ENCODE measurements at places on chromosomes 6 and 20.

DNA sequence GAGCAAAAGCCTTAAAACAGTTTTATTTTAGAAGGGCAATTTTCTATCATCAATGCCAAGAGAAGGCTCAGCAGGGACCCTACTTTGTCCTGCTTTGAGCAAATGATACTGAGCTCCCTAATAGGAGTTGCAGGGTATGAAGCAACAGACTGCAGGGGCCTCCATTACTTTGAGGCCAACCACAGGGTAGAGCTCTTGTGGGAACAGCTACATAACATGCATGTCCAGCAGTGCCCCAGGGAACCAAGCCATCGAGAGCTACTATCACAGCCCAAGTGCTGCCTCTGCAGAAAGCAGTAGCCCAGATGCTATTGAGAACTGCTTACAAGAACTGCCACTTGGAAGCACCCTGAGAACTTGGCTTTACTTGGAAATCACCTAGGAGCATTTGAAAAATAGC is 222.1 kb downstream of the LAMA2 start:
- no peak for DNase-seq

- DNase-seq: no peak
Measured at GRCh38 chr6:165805636-165806035, 142.6 kb upstream of the PDE10A start.

DNA sequence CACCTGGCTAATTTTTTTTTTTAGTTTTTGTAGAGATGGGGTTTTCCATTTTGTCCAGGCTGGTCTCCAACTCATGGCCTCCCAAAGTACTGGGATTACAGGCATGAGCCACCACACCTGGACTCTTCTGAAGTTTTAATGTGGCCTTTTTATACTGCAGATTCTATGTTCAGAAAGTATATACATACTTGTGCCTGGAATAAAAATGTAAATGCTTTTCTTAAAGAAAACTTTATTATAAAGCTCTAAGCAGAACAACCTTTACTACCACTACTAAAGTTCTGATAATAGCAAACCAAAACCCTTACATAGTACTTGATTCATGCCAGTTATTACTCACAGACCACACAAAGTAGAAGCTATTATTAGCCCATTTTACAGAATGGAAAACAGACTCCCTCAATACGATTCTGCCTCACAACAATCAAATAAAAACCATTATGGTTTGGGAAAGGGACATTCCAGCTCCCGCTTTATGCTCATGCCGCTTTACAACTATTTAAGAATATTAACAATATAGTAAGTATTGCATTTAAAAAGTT is 5.3 kb downstream of the PHIP start:
- peak; percentile 26 for DNase-seq

GRCh38 chr6:69305456-69305855 is 491.4 kb downstream of the LMBRD1 start:
- no peak for DNase-seq

GRCh38 chr20:45833883-45834796 is 541 bp downstream of the SNX21 start:
- peak; percentile 86 for DNase-seq

- DNase-seq: no peak
Measured at GRCh38 chr6:163797296-163797845, 382.9 kb downstream of the QKI start.

- no peak for DNase-seq
Measured at GRCh38 chr6:13351271-13351670, 22.9 kb upstream of the TBC1D7 start.

GRCh38 chr6:85015396-85015990 is 251.1 kb upstream of the TBX18 start:
- DNase-seq: no peak

DNA sequence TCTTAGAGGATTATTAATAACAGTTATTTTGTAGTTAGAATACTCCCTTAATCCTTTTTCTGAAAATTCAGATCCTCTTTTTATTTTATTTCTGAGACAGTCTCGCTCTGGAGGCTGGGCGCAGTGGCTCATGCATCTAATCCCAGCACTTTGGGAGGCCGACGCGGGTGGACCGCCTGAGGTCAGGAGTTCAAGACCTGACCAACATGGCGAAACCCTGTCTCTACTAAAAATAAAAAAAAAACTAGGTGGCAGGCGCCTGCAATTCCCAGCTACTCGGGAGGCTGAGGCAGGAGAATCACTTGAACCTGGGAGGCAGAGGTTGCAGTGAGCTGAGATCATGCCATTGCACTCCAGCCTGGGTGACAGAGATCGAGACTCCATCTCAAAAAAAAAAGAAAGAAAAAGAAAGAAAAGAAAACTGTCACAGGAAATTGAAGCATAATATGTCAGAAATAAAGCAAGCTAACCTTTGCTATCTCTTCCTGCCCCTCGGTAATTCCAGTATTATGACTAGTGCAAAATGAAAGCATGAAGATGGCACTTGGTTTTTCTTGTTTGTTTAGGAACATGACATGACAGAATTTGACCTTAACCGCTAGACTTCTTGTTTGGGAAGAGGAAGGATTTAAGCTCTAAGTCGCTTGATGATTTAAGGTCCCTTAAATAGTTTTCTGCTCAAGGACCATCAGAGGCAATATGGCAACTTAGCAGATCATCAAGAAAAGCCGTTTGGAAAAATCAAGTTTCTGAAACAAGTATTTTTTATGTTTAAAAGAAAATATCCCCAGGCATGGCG is 1.8 kb upstream of the RBM39 start:
- DNase-seq: no peak

DNA sequence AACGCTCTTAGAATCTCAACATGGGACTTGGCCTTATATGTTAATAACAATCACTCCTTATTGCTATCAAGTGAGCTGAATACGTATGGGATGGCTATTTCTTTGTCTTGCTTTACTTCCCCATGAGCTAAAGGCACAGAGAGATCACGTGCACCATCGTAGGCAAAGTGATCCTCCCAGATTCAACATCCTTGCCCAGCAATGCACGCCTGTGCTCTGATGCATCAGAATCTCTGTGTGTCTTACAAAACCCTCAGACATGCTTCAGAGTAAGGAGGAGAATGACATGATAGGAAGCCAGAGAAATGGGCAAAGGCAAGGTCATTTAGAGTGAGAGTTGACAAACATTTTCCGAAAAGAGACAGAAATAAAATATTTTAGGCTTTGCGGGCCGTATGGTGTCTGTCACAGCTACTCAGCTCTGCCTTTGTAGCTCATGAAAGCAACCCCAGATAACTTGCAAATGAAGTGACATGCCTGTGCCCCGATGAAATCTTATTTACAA is 277.6 kb upstream of the CDH4 start:
- DNase-seq: no peak

DNA sequence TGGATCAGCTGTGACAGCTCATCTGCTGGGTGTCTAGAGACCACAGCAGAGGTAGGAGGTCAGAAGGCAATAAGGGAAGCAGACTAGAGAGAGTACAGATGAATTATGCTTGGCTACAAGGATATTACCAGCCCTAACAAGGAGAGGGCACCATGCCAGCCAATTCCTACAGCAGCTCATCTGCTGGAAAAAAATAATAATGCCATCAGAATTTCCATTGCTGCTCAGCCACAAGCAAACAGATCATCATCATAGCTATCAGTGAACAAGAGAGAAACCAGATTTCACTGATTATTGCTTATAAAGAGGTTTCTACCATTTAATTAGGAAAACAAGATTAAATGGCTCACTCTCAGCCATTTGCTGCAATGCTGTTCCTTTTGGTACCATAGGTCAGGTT is 66.5 kb downstream of the PSMG4 start:
- DNase-seq: no peak

GRCh38 chr20:62818592-62819493 is 2.0 kb downstream of the COL9A3 start:
- no peak for DNase-seq

GRCh38 chr6:21075986-21076385 is 517.6 kb upstream of the SOX4 start:
- no peak for DNase-seq

- no peak for DNase-seq
Measured at GRCh38 chr6:36697481-36697903, at the start of gene RAB44. Gene RAB44, plus strand, starts transcription at chr6:36697826. Its CDS starts 6,410 bp downstream, at chr6:36704236.

DNA sequence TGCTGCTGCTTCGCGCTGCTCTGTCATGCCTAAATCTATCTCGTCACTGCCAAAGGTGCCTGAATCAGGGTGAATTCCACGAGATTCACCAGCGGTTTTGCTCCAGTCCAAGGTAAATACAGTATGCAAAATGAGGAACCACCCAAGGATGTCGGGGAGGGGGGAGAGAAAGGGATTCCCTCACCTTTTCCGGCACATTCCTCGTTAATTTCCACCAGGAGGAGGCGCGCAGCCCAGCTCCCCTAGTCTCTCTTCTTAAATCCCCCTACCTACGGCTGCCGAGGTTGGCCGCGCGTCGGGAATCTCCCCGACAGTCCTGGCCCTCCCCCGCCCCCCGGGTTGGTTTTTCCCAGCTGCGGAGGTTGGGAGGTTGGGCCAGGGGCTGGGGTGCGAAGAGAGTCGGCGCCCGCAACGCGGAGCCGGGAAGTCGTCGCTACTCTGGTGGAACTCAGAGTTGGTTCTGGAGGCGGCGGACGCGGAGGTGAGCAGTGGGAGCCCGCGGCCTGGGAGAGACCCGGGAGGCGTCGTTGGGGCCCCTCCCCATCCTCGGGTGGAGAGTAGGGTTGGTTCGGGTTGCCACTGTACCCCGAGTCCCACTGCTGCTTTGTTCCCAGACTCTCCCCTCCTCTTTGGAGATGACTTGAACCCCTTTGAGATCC is at the start of gene TPBG:
Gene TPBG (plus strand): TSS at position 390 of the 659 bp plus-strand sequence. CDS start 1,145 bp downstream, outside the sequence.
- peak; percentile 42 for DNase-seq

GRCh38 chr6:64520050-64520449 is 884.4 kb downstream of the PHF3 start:
- peak; percentile 24 for DNase-seq

- no peak for DNase-seq
Measured at GRCh38 chr20:34988191-34988540, 32.5 kb downstream of the MYH7B start.

- DNase-seq: peak; percentile 61
Measured at GRCh38 chr6:41488433-41489119, 57.6 kb upstream of the FOXP4 start.

DNA sequence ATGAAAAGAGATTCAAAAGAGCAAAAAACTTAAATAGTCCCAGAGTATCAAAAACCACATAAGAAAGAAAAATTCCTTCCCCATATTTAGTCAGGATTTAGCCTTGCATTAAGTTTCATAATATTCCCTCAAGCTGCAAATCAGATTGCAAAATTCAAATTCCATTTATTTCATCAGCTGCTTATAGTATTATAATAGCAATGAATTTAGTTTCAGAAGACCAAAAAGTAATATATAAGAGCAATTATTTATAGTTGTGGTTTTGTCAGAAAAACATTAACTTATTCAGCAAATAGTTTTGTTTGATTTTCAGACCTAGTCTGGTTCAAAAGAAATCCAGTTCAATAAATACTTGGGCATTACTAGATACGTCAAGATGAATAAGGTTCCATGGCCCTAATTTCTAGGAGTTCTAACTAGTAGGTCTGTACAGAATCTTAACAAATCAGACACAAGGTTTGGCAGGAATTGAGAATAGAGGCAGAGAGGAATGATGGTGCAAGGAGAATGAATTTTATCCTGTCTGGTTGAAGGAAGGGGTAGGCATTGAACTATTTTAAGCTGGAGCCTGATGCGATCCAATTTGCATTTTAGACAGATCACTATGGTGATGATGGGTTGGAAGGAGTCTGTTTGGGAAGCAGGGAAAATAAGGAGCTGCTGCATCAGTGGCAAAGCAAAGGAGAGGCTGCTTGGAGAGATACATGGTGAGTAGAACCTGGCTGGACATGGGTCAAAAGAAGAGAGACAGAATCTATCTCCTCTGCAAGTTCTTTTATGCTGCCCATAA is 163.9 kb upstream of the STXBP5 start:
- DNase-seq: no peak

- no peak for DNase-seq
Measured at GRCh38 chr6:70819646-70820045, 137.2 kb downstream of the B3GAT2 start.

DNA sequence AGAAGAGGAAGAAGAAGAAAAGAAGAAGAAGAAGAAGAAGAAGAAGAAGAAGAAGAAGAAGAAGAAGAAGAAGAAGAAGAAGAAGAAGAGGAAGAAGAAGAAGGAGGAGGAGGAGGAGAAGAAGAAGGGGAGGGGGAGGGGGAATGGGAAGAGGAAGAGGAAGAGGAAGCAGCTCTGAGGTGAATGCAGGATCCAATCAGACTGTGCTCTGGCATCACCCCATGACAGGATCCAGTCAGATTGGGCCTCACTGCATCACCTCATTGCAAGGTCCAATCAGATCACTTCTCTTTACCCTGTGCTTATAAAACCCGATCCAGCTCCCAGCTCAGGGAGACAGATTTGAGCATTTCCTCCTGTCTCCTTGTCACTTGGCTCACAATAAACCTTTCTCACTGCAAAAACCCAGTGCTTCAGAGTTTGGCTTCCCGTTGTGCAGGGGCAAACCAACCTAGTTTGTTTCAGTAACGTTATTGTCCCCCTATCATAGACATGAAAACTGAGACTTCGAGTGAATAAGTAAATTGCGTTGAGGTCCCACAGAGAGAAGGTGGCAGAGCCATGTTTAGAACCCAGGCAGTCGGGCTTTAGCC is 28.6 kb upstream of the YWHAB start:
- DNase-seq: no peak

DNA sequence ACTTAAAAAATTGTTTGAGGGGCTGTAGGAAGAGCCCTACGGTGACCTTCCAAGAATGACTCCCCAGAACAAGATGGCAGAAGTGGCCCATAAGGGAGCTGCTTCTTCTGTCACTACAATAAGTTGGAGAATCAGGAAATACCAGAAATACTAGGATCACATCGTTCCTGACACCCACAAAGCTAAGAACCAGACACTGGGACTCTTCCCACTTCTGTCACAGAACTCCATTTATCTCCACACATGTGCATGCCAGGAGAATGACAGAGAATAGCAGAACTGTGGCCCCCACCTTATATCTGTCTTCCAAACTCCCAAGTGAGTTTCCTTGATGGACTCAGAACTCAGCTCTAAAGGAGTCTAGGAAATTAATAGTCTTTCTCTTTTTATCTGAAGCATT is 54.6 kb upstream of the UBR2 start:
- no peak for DNase-seq

- DNase-seq: no peak
Measured at GRCh38 chr6:43335469-43335868, 26.8 kb upstream of the CRIP3 start.

DNA sequence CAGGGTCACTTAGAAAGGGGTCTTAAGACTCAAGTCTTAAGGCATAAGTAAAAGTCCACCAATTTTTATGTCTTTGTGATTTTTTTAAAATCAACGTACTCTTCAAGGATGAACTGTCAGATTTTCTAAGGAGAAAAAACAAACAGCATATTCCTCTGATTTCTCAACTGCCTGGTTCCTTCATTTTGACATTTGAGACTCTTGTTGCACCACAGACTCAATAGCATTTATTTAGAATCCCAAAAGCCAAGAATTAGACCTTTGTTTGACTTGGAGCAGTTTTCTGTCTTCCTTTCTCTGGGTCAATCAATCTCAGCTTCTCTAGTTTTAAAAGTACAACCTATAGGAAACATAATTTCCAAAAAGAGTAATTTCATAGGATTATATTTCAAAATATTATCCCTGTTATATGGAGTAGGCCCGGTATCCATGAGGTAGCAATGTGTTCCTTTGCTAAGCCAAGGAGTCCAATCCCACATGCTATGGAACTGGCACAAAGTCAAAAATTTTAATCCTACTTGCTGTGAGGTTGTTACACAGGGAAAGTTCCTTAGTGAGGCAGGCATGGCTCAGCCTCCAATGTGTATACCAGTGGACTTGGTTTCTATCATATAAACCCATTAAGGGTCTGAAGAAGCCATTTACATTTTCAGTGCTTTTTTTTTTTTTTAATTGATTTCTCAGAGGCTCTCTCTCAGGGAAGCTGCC is 405.7 kb downstream of the KIF16B start:
- DNase-seq: no peak

GRCh38 chr6:128487746-128488145 is 32.7 kb downstream of the PTPRK start:
- DNase-seq: no peak

Data from GM13977 (cell line).